ENCODE measurements at places on chromosomes 3 and 15.

- no peak for DNase-seq
Observed at GRCh38 chr3:69342074-69342473, 43.8 kb downstream of the FRMD4B start.

DNA sequence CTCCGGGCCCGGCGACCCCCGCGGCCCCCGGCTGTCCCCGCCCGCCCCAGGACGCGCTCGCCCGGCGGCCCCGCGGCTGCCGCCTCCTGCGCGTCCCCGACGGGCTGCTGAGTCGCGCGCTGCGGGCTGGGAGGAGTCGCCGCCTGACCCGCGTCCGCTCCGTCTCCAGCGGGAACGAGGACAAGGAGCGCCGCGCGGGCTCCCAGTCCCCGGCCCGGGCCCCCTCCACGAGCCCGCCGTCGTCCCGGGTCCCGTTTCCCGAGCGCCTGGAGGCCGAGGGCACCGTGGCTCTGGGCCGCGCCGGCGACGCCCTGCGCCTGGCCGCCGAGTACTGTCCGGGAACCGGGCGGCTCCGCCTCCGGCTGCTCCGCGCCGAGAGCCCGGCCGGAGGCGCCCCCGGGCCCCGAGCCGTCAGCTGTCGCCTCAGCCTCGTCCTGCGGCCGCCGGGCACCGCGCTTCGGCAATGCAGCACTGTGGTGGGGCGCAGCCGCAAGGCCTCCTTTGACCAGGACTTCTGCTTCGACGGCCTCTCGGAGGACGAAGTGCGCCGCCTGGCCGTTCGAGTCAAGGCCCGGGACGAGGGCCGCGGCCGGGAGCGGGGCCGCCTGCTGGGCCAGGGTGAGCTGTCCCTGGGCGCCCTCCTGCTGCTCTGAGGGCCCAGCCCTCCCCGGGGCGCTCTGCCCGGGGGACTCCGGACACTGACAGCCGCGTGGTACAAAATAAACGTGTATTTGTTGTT is 1.5 kb downstream of the C2CD4A start:
- DNase-seq: no peak

- DNase-seq: no peak
Observed at GRCh38 chr15:31396881-31397560, 70.4 kb downstream of the KLF13 start.

DNA sequence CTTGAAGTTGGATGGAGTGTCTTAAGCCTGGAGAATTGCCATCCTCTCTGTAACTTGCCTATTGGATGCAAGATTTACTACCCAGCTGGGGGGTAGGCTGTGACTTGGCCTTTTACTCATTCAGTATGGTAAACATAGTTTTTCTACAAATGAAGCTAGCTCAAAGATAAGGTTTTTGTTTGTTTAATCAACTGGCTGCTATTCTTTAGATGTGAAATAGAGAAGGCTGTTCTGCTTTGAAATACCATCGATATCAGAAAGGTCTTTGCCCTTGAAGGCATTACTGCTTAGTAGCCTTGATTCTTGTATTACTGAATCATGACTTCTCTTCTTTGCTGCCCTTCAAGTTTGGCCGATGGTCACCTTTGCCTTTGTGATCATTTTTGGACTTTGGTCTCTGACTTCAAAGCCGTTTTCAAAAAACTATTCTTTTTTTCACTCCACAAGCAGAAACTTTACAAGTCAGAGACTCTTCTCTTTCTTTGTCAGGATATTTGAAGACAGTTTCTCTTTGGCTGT is 83.1 kb downstream of the GAP43 start:
- DNase-seq: no peak

GRCh38 chr3:155323063-155323666 is 29.7 kb upstream of the STRIT1 start:
- DNase-seq: peak; percentile 53

GRCh38 chr15:52113708-52114107 is 1.1 kb upstream of the BCL2L10 start:
- DNase-seq: no peak

- DNase-seq: no peak
Observed at GRCh38 chr3:108959017-108959416, 5.3 kb upstream of the GUCA1C start.

DNA sequence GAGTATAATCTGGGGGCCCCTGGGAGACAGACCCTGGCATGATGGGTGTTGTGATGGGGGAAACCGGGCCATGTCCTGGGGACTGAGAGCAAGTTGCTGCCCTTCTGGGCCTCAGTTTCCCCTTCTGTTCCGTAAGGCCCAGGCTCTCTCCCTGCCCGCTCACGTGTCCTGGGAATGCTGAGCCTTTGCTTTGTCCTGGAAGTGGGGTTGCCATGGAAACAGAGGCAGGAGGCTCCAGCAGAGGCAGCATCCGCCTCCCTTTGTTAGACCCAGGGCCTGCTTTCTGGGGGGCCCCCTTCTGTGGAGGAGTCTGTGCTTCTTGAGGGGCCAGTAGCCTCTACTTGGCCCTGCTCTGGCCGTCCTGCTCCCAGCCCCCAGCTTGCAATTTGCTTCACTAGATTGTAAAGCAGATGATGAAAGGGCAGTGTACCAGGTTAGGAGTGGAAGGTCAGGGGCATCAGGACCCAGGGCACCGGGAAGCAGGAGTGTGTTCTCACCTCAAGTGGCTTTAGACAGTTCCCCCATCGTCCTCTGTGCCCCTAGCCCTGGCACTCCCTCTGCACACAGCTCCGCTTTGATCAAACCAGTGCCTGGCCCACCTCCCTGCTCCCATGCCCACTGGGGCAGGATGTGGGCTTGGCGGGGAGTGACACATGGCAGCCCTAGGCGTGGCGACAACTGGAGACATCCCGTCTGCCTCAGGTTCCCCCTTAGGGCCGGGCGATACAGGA is 105.6 kb downstream of the FBLN2 start:
- no peak for DNase-seq

DNA sequence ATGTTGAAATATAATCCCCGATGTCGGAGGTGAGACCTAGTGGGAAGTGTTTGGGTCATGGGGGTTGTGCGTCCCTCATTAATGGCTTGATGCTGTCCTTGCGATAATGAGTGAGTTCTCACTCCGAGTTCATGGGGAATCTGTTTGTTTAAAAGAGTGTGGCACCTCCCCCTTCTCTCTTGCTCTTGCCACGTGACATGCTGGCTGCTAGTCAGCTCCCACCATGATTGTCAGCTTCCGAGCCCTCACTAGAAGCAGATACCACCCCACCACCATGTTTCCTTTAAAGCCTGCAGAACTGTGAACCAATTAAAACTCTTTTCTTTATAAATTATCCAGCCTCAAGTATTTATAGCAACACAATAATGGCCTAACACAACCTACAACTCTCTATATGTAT is 166.3 kb upstream of the MBNL1 start:
- DNase-seq: no peak

GRCh38 chr3:166195808-166196207 is 358.6 kb upstream of the BCHE start:
- no peak for DNase-seq

DNA sequence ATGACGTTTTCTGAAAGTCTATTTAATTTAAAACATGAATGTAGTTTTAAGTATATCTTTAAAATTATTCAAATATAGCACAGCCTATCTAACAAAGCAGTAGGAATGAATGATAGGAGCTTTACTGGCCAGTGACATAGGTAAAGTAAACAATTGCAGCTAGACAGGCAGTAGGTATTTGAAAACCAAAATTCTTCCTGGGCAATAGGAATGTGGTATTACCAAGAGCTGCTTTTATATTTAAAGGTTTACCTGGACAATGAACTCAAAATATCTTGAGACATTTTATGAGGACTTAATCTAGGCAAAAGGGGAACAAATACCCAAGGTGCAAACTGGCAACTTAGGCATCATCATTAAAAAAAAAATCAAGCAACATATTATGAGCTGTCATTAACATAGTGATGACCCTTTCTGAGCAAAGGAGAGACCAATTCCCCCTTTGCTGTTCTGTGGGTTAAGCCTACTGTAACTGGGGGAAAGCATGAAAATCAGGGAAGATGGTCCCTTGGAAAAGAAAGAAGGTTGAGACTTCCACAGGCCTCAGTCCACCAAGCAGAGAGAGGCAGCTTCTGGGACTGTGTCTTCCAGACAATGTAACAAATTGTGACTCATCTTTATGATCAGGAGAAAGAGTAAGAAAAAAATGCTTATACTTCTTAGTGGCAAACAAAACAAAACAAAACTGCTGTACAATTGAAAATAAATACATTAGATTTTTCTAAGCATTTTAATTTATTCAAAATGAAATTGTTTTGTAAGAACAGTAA is 12.9 kb downstream of the ISL2 start:
- DNase-seq: no peak

DNA sequence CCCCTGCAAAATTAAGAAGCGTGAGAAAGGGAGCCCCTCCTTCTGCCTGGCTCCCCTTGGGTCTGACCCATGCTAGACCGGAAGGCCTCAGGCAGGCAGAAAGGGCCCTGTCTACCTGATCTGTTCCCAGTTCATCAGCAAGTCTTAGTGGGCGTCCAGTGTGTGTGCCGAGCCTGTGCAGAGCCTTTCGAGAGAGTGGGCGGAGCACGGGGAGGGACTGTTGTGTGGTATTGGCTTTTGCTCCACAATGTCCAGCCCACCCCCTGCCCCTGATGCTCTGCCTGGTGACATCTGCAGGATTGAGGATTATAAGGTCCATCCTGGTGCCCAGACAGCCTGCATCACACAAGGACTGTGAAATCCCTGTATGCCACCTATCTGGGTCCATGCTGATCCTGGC is 82.9 kb downstream of the CHDH start:
- DNase-seq: no peak

- no peak for DNase-seq
Observed at GRCh38 chr3:165521131-165521871, 315.9 kb downstream of the BCHE start.

DNA sequence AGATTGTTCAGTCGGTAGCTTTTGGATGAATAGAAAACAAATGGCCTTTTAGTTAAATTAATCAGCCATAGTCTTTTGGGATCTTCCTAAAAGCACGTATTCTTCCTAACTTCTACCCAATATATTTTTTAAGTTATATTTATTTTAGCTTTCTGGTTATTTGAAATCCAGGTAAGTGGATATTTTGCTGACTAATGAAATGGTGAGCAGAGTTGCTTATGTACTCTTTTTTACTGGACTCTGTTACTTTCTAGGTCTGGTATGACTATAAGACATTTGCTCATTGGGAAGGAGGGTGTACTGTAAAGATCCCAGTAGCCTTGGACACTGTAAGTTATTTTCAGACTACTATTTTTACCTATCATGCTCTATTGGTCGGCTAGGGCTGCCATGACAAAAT is 13.8 kb upstream of the CAPN3 start:
- DNase-seq: no peak
